ENCODE measurements at places on chromosomes 12 and 14.

- peak; percentile 55 for DNase-seq
Measured at GRCh38 chr14:91399868-91400640, 17.6 kb downstream of the CCDC88C start.

- peak; percentile 34 for DNase-seq
Measured at GRCh38 chr12:101931498-101932326, 54.3 kb downstream of the DRAM1 start.

DNA sequence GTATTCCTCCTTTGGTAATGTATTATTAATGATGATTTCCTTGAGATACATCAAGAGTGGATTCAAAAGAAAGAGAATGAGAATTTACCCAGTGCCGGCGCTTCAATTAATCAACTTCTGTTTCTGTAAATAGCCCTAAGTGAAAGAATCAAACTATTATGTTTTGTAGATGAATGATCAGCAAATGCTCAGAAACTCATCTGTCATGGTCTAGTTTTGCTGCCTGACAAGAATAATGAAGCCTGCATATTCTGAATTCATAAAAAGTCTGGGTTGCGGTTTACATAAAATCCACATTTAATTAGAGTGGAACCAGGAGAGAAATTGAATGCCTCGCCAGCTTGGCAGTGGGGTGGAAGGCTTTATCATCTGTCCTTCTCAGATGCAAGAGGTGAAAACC is 325.3 kb downstream of the GALC start:
- no peak for DNase-seq

- no peak for DNase-seq
Measured at GRCh38 chr12:115632308-115632707, 645.2 kb downstream of the MED13L start.

- no peak for DNase-seq
Measured at GRCh38 chr12:12892681-12893141, 1.3 kb downstream of the GPRC5A start.
